ENCODE measurements at places on chromosomes 6 and 20.

- DNase-seq: no peak
These were observed 77.9 kb downstream of the GNAS-AS1 start for GRCh38 chr20:58772786-58773185.

DNA sequence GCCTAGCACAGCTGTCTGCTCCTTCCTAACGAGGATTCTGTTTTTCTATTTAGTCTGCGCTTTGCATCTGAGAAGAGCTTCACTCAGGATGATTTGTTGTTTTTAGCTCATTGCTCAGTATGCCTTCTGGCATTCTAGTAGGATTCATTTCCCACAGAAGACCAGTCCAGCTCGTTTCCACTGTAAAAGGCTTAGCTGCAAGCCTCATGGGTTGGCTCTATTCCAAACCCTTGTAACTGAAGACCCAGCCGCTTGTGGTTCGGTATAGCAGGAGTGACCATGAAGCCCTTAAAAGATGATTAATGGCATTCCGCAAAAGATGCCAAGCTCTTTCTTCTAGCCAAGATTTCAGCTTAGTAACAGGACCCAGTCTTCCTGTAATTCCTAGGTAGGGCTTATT is 7.2 kb downstream of the ADGRF1 start:
- DNase-seq: peak; percentile 77

DNA sequence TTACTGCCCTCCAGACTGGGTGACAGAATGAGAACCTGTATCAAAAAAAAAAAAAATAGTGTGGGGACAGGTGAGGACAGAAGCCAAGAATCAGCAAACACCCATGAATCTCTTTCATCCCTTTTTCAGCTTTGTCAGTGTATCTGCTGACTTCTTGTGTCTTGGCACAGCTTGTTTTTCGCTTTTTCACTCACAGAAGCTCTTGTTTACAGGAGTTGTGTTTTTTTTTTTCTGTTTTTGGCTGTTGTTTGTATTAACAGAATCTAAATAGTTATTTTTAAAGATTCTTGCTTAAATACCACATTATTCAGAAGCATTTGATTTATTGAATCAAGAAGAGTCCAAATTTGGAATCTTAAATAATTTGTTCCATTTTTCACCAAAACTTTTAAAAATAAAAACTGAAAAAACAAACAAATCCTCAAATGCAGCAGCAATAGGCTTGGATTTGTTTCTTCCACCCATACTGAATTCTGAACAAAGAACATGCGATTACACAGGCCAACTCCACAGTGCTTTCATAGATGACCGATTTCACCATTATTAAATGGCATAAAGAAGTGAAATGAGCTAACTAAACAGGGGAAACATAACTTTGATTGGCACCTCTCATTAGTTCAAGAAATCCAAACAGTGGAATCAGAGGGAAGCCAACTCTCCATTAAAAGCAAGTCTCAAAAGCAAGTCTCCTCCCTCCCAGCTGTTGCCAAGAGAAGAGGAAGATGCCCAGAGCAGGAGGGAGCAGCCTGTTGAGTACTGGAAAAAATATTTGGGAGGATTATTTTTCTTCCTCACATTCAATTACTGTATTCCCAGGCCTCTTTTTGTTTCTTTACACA is 27.2 kb upstream of the GPR63 start:
- DNase-seq: no peak

GRCh38 chr6:118714756-118715155 is 63.4 kb upstream of the CEP85L start:
- DNase-seq: no peak

DNA sequence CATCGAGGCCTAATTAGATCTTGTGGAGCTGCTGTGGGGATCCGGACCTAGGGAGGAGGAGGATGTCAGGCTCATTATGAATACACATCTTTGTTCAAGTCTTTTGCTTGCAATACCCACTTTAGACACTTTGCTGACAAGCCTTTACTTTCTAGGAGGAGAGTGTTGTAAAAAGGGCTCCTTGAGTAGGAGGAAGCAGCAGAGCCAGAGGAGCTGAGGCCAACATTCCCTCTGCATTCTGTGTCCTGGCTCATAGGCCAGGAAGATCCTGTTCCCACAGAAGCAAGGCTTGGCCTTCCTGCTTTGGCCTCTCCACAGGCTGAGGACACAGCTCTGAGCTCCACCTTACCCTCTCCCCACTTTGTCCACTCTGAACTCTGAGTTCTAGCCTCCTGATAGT is 67.1 kb downstream of the TPD52L1 start:
- DNase-seq: no peak

DNA sequence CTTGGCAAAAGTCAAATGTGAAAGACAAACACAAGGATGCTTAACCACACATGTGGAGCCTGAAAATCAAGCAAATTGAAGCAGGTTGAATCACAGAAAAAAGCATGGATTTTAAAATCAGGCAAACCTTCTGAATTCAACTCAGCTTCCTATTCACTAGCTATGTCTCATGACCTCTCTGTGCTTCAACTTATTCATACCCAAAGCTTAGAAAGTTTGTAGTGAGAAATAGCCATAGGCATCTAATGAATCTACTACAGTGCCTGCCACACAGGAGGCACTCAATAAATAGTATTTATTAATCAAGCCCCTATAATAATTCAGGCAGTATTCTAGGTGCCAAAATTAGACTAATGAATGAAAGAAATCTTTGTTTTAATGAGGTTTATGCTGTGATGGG is 112.2 kb upstream of the TNFAIP3 start:
- DNase-seq: no peak

DNA sequence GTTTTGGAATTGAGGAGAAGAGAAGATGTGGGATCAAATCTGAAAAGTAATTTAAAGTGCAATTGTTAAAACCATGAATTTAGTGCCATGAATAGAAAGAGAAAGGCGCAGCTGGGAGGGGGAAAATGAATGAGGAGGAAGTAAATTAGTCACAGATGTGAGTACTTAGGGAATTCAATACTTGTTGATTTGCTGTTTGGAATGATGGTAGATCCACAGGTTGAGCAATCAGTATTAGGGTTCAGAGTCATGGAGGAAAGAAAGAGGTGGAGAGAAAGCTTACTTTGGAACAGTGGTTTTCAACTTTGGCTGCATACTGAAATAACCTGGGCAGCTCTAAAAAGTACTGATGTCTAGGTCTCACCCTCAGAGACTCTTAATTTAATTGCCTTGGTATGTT is 229.7 kb upstream of the ASCC3 start:
- peak; percentile 49 for DNase-seq

DNA sequence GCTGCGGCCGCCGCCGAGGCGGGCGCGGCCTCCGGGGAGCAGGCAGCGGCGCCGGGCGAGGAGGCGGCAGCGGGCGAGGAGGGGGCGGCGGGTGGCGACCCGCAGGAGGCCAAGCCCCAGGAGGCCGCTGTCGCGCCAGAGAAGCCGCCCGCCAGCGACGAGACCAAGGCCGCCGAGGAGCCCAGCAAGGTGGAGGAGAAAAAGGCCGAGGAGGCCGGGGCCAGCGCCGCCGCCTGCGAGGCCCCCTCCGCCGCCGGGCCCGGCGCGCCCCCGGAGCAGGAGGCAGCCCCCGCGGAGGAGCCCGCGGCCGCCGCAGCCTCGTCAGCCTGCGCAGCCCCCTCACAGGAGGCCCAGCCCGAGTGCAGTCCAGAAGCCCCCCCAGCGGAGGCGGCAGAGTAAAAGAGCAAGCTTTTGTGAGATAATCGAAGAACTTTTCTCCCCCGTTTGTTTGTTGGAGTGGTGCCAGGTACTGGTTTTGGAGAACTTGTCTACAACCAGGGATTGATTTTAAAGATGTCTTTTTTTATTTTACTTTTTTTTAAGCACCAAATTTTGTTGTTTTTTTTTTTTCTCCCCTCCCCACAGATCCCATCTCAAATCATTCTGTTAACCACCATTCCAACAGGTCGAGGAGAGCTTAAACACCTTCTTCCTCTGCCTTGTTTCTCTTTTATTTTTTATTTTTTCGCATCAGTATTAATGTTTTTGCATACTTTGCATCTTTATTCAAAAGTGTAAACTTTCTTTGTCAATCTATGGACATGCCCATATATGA is 3.2 kb downstream of the MARCKS start:
- peak; percentile 71 for DNase-seq

GRCh38 chr6:46243754-46244153 is 73.0 kb upstream of the ENPP5 start:
- DNase-seq: no peak

- DNase-seq: no peak
These were observed 2.7 kb downstream of the HLA-DPB1 start for GRCh38 chr6:33078442-33078841.

GRCh38 chr6:156948807-156949206 is 171.6 kb downstream of the ARID1B start:
- DNase-seq: peak; percentile 61

DNA sequence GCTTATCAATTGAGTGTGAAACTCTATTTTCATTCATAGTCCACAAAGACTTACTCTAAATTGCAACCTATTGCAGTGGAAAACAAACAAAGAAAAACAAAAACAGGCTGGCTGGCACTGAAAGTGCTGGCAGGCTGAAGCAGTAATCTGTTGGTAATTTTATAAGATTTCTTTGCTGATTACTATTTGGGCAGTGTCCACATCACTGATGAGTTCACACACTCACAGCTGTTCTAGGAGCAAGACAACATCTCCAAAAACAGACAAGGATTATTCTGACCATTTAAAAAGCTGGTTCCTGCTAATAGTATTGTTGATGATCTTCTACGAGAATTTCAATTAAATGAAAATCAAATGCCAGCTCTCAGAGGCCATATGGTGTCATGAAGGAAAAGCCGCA is 26.9 kb downstream of the MARCKS start:
- no peak for DNase-seq

All from fibroblast of skin of right quadriceps (primary cell).